Activated CD4-positive, alpha-beta T cell treated with anti-CD3 and anti-CD28 coated beads for 36 hours (primary cell): ENCODE measurements at places on chromosomes 5 and 9. TPM values are rescaled to one million over a fixed set of nuclear protein-coding genes. Genes with fewer than 3 reads are reported as not detected.

Gene ZBED3
- total RNA-seq, result 2.2 TPM

Gene IFNA21
- total RNA-seq, result not detected

DNA sequence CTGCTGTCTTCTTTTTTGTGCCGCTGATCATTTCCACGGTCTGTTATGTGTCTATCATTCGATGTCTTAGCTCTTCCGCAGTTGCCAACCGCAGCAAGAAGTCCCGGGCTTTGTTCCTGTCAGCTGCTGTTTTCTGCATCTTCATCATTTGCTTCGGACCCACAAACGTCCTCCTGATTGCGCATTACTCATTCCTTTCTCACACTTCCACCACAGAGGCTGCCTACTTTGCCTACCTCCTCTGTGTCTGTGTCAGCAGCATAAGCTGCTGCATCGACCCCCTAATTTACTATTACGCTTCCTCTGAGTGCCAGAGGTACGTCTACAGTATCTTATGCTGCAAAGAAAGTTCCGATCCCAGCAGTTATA lies 17.1 kb downstream of the F2R start:
- no peak overlapping the region for H3K27ac ChIP-seq
- peak; percentile 49 for DNase-seq
- H3K4me3 ChIP-seq, result no peak overlapping the region
- peaks cover 6% of the 10 kb centered on the region for H3K4me1 ChIP-seq
- H3K27me3 ChIP-seq, result no peaks in the 10 kb centered on the region
- peaks cover 10% of the 10 kb centered on the region for H3K36me3 ChIP-seq

Gene ZCCHC10
- 32.2 TPM for total RNA-seq

DNA sequence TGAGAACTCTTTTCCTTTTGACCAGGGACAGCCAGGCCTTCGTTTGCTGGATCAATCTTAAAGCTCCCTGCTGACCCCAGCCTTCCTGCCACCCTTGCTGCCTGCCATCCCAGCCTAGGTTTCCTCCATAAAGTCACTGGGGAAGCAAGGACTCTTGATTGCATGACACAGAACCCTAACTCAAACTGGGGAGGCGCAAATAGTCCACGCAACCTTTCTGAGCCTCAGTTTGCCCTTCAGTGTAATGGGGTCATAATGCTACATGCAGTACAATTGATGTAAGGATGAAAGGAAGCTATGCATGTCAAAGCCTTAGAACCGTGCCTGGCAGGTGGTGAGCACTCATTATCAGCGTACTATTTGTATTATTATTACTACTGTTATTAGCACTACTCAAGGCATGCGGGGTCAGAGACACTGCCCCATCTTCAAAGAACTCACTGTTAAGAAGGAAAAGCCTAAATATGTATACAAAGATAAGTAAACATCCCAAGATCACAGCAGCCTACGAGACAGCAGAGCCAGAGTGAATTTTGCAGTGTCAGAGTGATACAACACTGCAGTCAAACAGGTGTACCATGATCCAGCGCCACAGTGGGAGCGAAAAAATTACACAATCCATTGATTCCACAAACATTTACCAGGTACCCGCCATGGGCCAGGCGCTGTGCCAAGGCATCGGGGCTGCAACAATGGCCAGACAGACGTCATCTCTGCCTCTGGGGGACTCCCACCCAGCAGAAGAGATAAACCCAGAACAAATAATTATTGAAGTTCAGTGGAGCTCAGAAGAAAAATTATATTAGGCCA lies 16.9 kb upstream of the CPLX2 start:
- H3K36me3 ChIP-seq, result no peaks in the 10 kb centered on the region
- H3K27me3 ChIP-seq, result peaks cover 2% of the 10 kb centered on the region
- no peak for DNase-seq
- no peaks in the 10 kb centered on the region for H3K4me1 ChIP-seq
- no peak overlapping the region for H3K27ac ChIP-seq

GRCh38 chr5:74400067-74400466 lies 240.5 kb downstream of the ENC1 start:
- no peak overlapping the region for H3K4me3 ChIP-seq
- no peaks in the 10 kb centered on the region for H3K27me3 ChIP-seq
- H3K4me1 ChIP-seq, result peaks cover 16% of the 10 kb centered on the region
- no peaks in the 10 kb centered on the region for H3K36me3 ChIP-seq
- no peak for DNase-seq
- H3K27ac ChIP-seq, result no peak overlapping the region

DNA sequence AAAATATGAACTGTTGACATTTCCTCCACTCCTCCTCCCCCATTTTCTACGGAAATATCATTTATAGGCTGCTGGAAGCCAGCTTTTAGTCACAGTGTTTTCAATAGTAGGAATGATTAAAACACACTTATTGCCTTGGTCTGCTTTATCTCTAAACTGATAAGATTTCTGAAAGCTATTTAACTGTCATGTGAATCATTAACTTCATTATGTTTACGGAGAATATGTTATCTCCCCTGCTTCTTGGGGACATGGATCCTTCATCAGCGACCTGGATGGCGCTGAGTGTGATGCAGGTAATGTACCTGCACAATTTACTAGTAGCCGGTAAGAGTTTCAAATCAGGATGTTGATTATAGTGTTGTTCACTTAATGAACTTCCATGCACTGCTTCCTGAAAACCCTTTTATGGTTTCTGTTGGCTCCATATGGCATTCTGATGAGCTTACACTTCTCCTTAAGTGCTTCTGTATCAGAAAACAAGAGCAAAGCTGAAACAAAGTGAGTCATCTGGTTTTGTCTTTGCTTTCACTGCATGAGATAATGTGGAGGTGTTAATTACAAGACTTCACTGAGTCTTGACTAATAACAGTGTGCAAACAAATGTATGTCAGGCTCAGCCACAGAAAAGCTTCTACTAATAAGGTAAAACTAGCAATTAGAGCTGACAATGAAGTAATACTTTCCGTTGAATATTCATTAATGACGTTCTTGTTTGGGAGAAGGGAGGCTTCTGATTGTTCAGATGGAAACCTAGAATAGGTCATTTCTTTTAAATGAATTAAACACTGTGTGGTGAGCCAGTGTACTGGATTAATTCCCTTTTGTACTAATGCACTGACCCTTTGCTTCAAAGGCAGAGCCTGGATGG lies 162.4 kb upstream of the ZNF608 start:
- no peaks in the 10 kb centered on the region for H3K36me3 ChIP-seq
- DNase-seq, result no peak
- H3K27me3 ChIP-seq, result no peaks in the 10 kb centered on the region
- H3K4me3 ChIP-seq, result no peak overlapping the region
- H3K27ac ChIP-seq, result no peak overlapping the region

- no peaks in the 10 kb centered on the region for H3K36me3 ChIP-seq
- H3K27me3 ChIP-seq, result no peaks in the 10 kb centered on the region
- no peak overlapping the region for H3K27ac ChIP-seq
These were observed 340.8 kb downstream of the FGF10 start for GRCh38 chr5:44048276-44048984.

- peaks cover 2% of the 10 kb centered on the region for H3K27me3 ChIP-seq
- no peak overlapping the region for H3K27ac ChIP-seq
- H3K36me3 ChIP-seq, result no peaks in the 10 kb centered on the region
- no peak for DNase-seq
- no peaks in the 10 kb centered on the region for H3K4me1 ChIP-seq
- H3K4me3 ChIP-seq, result no peak overlapping the region
These were observed 69.3 kb downstream of the ALDH7A1 start for GRCh38 chr5:126525630-126526245.

GRCh38 chr5:101995585-101995984 lies 300.5 kb downstream of the SLCO4C1 start:
- H3K27me3 ChIP-seq, result no peaks in the 10 kb centered on the region
- no peaks in the 10 kb centered on the region for H3K36me3 ChIP-seq
- no peaks in the 10 kb centered on the region for H3K4me1 ChIP-seq

DNA sequence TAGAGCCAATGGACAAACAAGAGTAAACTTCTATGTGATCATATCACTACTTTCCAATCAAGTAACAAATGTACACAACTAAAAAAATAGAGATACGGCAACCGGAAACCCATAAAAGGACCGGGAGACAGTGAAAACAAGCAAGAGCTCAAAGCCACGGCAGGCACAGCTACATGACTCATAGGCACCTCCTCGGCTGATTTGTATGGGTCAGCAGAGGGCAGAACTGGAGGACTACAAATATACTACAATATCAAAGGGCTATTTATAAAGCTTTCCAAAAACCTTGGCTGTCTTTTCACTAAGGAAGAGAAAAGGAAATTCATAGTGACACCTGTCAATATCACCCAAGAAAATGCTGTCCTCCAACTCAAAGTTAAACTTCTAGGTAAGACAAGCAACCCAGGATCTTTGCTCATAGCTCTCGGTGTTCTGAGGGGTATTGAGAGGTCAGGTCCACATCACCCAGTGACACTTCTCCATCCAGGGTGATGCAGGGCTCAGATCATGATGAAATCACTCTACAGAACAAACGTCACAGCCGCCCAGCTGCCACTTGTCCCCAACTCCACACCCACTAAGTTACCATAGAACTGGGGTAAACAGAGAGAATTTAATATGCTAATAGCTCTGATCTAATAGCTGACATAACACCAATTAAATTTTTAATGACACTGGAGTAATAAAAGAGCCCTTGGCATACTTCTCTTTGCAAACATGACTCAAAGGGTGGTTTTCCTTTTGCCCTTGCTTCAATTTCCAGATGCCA lies 41.3 kb downstream of the PFDN1 start:
- no peak overlapping the region for H3K4me3 ChIP-seq
- H3K36me3 ChIP-seq, result peaks cover 18% of the 10 kb centered on the region
- H3K27ac ChIP-seq, result peak overlapping the region; percentile 8
